ENCODE measurements at places on chromosomes 13 and 19. TPM values are rescaled to one million over a fixed set of nuclear protein-coding genes. Genes with fewer than 3 reads are reported as not detected.

GRCh38 chr13:75633285-75633684 is 2.8 kb upstream of the LMO7 start:
- no peak overlapping the region for H3K27ac ChIP-seq
- H3K4me3 ChIP-seq: no peak overlapping the region
- H3K36me3 ChIP-seq: no peaks in the 10 kb centered on the region
- H3K27me3 ChIP-seq: peaks cover 10% of the 10 kb centered on the region
- DNase-seq: no peak

DNA sequence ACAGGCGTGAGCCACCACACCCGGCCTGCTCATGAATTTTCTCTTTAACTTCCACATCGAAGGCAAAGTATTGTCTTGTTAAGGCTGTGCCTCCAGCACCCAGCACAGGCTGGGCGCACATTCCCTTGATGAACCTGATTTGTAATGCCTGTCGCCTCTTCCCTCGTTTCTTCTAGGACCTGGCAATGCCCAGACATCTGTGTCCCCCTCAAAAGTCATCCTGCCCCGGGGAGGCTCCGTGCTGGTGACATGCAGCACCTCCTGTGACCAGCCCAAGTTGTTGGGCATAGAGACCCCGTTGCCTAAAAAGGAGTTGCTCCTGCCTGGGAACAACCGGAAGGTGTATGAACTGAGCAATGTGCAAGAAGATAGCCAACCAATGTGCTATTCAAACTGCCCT is 3.7 kb downstream of the ICAM1 start:
- H3K36me3 ChIP-seq: no peaks in the 10 kb centered on the region
- peaks cover 9% of the 10 kb centered on the region for H3K27me3 ChIP-seq
- no peak overlapping the region for H3K27ac ChIP-seq

- H3K27me3 ChIP-seq: peaks cover 5% of the 10 kb centered on the region
- no peaks in the 10 kb centered on the region for H3K4me1 ChIP-seq
- no peaks in the 10 kb centered on the region for H3K36me3 ChIP-seq
- H3K4me3 ChIP-seq: no peak overlapping the region
- H3K27ac ChIP-seq: no peak overlapping the region
- no peak for DNase-seq
Observed at GRCh38 chr19:9967326-9967725, 31.0 kb upstream of the OLFM2 start.

- no peak overlapping the region for H3K4me3 ChIP-seq
- H3K27ac ChIP-seq: no peak overlapping the region
- H3K27me3 ChIP-seq: no peaks in the 10 kb centered on the region
- no peaks in the 10 kb centered on the region for H3K4me1 ChIP-seq
- H3K36me3 ChIP-seq: no peaks in the 10 kb centered on the region
- no peak for DNase-seq
Observed at GRCh38 chr13:29748097-29748496, 102.3 kb downstream of the UBL3 start.

Gene EPS8L1
- 37.0 TPM for total RNA-seq

Gene PRKCSH
- total RNA-seq: 341 TPM

Gene CGB5
- total RNA-seq: not detected

Gene KBTBD6
- 10.2 TPM for total RNA-seq

Gene MYH14
- 28.6 TPM for total RNA-seq

Gene ZNF345
- 5.1 TPM for total RNA-seq
